ENCODE measurements at places on chromosomes 7 and 10.

DNA sequence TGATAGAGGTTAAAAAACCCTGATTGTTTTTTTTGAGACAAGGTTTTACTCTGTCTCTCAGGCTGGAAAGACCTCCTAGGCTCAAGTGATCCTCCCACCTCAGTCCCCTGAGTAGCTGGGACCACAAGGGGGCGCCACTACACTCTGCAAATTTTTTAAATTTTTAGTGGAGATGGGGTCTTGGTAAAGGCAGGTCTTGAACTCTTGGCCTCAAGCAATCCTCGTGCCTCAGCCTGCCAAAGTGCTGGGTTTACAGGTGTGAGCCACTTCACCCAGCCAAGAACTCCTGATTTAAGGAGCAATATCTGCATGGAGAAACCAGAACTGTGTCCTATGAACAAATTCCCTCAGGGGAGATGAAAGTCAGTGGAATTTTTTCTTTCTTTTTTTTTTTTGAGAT is 7.3 kb upstream of the KLHDC10 start:
- DNase-seq: no peak

GRCh38 chr7:91286432-91286831 is 22.2 kb downstream of the FZD1 start:
- no peak for DNase-seq

DNA sequence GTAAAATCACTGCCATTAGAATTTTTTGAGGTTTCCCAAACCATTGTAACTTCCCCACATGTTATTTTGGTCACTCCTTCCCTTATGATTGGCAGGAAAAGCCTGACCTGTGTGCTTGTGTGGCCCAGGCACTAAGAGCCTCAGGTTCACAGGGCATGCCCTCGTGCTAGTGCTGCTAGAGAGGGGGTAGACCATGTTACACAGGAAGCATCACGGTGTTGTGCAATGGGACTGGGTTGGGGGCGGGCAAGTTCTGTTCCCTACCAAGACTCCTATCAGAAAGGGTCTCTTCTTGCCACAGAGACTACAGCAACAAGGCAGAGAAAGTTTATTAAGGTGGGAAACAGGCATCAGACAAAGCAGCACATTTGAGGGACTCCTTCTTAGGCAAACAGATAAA is 32.2 kb downstream of the LSM5 start:
- DNase-seq: no peak

- no peak for DNase-seq
Measured at GRCh38 chr7:78260826-78261225, 462.3 kb downstream of the PHTF2 start.

GRCh38 chr10:14971867-14972448 is 12.8 kb downstream of the MEIG1 start:
- no peak for DNase-seq

GRCh38 chr7:128910569-128910945 is at the start of gene KCP:
Gene KCP (minus strand): TSS chr7:128910709. CDS start chr7:128910676, 33 bp downstream.
- DNase-seq: no peak

GRCh38 chr7:42135728-42136127 is 101.3 kb downstream of the GLI3 start:
- DNase-seq: no peak

- no peak for DNase-seq
Measured at GRCh38 chr7:20744954-20745446, 41.7 kb downstream of the SP8 start.

DNA sequence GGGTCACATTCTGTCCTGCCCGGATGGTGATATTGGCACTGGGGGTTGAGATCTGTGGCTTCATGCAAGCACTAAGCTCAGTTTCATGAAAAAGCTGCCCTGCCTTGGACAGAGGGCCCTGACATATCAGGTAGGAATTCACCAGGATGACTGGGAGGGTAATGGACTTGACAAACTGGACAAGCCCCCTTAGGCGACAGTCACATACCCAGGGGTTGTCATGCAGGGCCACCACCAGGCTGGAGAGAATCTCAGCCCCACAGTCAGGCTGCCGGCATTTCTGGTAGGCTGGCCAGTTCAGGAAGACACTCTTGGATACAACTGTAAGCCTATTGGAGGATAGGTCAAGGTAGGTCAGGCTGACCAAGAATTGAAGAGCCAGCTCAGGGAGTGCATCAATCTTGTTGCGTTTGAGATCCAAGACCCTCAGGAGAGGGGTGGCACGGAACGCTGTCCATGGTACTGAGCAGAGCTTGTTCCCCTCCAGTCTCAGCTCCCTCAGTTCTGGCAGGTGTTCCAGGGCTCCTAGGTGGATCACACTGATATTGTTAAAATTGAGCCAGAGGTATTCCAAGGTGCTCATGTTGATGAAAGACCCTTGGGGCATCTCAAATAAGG is 824 bp downstream of the LRIT2 start:
- no peak for DNase-seq

DNA sequence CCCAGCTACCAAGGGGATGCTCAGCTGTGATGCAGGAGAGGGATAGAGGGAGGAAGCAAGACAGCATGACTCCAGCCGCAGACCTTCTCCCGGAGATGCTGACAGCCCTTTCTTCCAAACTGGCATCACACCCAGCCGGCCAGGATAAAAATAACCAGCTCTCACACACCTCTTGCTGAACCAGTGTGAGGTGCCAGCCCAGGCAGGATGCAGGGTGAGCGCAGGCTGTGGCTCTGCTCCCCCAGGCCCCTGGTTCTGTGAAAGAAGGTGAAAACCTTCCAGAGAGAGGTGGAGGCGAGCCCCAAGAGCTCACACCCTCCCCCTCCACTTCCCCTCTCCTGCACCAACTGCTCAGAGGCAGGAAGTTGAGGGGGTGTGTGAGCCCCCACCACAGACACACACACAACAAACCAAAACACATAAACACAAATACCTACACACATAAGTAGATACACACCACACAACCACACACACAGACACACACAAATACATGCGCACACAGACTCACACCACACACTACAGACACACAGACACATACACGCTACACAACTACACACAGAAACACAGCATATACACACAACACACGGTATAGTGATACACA is 4.0 kb downstream of the GPR15LG start:
- DNase-seq: no peak

DNA sequence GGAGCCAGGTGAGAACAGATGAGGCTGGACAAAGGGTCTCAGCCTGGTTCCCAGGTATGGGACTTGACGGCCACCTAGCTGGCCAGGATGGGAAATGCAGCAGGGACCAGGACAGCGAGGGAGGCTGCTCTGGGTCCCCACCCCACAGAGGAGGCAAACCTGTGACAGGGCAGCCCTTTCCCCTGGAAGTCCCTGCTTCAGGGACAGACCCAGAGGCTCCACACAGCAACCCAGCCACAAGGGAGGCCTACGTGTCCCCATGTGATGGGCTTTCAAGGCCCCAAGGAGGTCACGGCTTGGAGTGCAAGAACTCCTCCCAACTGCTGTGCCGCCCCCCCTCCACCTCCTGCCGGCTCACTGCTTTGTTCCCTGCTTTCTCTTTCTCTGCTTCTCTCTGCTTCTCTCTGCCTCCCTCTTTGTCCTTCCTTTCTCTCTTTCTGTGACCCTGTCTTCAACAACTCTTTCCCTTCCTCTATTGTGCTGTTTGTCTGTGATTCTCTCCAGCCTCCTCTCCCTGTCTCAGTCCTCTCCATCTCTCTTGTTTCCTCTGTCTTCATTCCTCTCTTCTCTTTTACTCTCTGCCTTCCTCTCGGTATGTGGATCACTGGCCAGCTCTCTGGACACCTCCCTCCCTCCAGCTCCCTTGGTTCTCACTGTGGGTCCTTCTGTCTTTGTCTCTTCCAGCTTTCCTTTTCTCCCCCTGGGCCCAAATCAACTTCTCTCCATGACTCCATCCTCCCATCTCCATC is 9.6 kb upstream of the EIF5AL1 start:
- no peak for DNase-seq

DNA sequence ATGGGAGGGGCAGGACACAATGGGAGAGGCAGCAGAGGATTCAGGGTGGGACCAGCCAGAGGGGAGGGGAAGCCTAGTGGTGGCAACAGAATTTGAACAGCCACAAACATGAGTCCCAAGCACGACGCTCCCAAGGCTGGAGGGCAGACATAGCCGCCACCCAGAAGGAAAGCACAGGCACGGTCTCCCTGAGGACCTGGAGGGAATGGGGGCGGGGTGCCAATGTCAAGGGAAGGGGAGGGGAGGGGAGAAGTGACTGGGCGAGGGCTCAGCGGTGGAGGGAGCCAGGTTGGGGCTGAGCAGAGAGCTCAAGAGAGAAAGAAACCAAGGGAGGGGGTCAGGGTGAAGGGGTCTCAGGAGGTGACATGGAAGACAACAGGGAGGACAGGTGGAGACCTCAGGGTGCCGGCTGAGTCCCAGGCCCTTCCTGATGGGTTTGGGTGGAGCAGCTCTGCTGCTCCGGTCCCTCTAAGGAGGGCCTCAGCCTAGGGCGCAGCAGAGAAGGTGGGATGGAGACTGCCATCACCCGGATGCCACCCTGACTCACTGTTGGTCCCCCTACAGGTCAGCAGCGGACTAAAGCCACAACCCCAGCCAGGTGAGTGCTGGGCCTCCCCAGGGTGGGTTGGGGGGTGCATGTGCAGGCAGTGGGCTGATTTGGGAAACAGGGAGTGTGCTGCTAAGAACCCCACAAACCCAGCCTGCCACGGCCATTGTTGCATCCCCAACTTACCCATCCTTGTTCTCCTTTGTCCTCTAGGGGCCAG is 24.2 kb downstream of the PILRA start:
- DNase-seq: no peak

DNA sequence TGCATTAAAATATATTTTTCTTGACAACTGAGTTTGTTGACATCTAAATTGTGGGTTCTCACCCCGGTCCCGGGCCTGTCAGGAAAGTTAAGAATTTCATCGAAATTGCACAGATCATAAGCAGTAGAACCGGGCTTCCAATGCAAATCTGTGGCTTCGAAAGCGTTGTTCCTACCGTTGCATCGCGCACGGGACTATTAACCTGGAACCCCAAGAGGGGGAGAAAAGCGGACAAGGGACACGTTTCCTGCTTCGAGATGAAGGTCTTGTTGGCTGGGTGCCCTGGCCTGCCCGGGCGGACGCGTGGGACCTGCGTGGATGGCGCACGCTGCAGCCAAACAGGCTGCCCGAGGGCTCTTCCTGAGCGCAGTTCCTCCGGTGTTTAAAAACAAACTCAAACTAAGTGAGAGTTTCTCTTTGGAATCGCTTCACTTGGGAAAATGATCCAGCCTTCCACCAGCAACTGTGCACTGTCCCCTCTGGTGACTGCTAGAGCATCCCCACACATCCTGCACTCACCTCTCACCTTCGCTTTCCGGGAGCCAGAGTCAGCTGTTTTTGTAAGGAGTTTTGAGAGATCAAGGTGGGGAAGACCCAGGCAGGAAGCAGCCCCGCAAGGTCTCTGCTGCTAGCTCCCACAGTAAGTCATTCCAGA is 5.1 kb upstream of the TBX20 start:
- DNase-seq: no peak

GRCh38 chr10:22053048-22053447 is 49.5 kb upstream of the DNAJC1 start:
- no peak for DNase-seq

- peak; percentile 50 for DNase-seq
Measured at GRCh38 chr10:63409465-63410027, 56.2 kb downstream of the JMJD1C start.

DNA sequence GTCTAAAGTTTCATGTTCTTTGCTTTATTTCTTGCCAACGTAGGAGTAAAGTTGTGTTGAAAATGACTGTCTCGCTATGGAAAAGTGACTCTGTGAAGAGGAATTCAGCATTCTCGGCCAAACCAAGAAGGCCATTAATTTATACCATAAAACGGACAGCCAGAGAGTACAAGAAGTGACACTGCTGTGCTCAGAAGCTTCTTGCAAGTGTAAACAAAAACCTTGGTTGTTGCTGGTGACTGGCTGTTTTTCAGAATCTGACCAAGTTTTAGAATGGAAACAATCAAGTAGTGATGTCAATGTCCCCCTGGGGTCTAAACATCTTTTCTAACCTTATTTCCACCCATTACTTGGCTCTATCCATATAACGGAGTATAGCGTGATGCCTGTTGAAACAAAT is 201.9 kb downstream of the INHBA start:
- DNase-seq: no peak

DNA sequence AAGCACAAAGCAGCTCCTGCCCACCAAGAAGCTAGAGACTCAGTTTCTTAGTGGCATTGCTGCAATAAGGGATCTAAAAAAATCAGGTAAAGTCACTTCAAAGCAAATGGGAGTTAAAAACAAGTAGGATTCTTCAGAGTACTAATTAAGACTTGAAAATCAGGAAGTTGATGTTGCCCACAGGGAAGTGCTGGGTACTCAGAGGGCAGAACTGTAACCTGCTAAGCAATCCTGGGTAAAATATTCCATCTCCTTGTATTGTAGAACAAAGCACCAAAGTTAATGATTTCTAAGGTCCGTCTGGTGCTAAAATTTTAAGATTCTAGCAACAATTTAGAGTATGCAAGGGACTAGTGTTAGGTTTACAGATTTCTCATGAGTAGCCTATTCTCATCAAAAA is 8.3 kb downstream of the PEX1 start:
- no peak for DNase-seq

DNA sequence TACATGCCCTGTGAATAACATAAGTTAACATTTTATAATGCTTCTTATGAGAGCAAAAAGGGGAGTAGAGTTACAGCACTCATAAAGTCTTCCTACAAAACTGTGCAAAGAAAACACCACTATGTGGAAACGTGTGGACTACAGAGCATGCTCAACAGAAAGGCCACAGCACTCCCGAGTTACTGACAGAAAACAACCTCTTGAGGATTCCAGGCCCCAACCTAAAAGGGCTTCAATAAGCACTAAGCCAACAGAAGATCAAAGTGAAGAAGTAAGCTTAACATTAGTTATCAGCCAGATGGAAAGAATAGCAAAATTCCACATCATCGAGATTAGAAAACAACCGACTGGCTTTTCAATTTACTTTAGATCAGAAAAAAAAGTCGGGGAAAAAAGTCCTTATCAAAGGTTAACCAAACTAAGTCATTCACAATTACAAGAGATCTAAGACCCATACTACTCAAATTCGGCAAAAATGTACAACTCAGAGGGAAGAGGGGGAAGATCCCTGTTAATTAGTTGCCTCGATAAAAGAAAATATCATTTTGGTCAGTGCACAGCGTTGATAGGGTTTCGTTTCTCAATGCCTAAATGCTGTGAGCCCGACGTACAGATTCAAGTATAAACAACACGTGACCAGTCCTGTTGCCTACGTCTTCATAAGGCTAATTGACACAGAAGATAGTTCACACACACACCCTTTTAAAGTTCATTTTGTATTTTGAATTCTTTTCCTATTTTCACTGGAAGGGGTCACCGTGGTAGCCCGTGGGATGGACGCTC is 1.4 kb downstream of the KBTBD2 start:
- peak; percentile 21 for DNase-seq

- DNase-seq: no peak
Measured at GRCh38 chr10:62769574-62770242, 34.8 kb upstream of the ADO start.

GRCh38 chr10:51706225-51706624 is 6.8 kb upstream of the CSTF2T start:
- DNase-seq: peak; percentile 36

Measured in fibroblast of skin of left quadriceps (primary cell).